ENCODE measurements at places on chromosomes 12 and 14.

DNA sequence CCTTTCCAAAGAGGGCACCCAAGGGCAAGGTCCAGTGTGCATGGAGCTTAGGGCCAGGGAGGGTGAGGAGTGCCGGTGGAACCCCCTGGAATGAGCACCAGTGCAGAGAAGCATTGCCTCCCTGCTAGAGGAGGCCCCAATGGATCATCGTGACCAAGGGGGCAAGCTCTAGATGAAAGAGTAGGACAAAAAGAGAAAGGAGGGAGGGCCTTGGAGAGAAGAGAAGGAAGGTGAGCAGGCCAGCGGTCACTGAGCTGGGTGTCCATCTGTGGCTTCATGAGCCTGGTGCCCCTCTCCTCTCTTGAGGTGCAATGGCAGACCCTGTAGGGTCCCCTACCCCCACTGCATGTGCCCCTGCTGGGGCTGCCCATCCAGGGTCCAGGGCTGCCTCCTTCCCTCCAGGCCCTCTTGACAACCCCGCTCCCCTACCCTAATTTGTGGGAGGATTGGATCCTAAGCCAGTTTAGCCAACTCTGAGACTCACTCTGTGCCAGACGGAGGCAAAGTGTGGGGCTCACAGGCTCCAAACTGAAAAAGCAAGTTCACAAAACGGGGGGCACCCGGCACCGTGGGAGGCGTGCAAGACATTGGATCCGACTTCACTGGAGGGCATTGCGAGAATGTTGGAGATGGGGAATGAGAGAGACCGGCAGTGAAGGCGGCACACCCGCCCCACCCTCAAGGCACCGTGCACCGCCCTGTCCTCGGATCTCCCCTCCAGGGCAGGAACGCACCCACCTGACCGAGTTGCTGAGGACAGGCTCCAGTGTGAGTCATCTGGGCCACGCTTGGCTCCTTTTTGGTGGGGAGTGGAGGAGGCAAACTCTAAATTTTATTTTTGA lies 207.5 kb downstream of the KIF26A start:
- no peak for DNase-seq

- DNase-seq = no peak
Observed at GRCh38 chr14:99786511-99786989, 6.7 kb upstream of the EML1 start.

GRCh38 chr12:1499351-1499750 lies 95.0 kb downstream of the FBXL14 start:
- DNase-seq = no peak

GRCh38 chr12:47901063-47901717 lies 3.6 kb downstream of the VDR start:
- no peak for DNase-seq

- no peak for DNase-seq
Observed at GRCh38 chr12:65039301-65039700, 81.8 kb downstream of the WIF1 start.

DNA sequence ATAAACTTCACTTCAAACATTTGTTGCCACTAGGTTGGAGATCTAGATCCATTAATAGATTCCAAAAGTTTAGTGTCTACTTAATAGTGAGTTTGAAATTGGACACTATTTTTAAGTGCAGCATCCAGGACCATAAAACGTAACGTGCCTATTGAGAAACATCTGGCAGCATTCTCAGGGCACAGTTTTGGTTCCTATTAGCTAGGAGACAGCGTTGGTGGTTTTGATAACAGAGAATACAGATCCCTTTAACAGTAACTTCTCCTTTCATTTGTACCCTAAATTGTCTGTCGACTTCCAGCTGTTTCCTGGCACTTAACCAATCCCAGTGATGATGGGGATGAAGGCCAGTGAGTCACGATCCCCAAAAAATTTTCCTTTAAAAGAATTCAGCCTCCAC lies 25.8 kb downstream of the KCNK10 start:
- no peak for DNase-seq

DNA sequence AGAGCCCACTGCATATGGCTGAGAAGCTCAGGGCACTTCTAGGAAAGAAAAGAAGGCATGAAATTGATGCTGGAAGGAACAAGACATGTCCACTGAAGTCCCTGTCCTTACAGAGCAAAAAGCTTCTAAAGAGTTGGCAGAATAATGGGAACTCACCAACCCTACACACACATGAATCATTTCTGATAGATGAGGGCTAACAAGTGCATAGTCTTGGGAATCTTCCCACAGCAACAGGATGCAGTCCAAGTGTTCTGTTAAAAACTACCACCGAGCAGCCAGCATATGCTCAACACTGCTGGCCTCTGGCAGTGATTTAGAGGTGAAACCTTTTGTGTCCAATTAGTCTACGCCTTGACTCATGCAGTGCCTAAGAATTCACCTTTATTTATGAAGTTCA lies 44.8 kb downstream of the RHOJ start:
- DNase-seq = no peak

- no peak for DNase-seq
Observed at GRCh38 chr12:119020406-119021360, 39.3 kb downstream of the SRRM4 start.

DNA sequence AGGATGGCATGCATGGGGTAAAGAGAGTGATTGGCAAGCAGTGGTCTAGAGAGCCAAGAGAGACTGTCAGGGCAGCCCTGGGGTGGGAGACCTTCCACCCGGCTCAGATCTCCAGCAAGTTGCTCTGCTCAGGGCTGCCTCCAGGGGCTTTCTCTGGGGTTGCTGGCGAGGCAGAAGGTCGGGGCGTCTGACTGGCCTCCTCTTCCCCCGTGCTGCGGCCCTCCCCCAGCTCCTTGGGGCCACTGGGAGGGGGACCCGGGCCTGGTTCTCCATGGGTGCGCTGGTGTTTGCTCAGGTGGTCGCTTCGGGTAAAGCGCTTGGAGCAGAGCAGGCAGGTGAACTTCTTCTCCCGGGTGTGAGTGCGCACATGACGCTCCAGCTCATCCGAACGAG lies 6.6 kb upstream of the AAAS start:
- DNase-seq = no peak

DNA sequence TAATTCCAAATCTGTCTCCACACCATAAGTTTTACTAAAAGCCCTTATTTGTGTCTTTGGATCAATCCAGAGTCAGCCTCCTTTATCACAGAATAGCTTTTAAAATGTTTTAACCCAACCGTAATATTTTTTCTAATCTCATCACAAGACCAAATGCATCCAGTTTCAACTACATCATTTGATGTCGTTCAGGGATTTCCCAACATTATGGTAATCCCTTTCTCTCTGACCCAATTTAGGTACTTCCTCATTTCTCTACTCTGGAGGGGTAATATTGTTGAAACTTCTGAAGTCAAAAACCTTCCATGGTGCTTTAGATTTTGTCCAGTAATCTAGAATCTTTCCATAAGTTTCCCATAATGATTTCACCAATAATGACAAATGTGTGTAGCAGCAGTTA lies 596.8 kb downstream of the SOX5 start:
- DNase-seq = no peak

DNA sequence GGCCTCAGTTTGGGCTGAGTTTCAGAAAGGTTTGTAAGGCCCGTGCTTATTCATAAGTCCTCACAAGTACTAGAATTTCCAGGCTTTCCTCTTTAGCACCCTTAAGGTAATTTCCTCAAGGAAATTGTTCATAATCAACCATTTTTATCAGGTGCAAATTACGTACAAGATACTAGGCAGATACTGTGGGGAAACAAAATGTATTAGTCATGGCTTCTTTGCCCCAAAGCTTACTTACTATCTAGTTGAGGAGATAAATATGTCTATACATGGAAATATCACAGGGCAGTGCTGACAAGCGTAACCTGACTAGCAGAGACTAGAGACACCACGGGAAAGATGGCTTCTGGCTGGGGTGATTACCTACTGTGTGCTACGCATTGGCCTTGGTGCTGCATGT lies 22.5 kb downstream of the MAX start:
- no peak for DNase-seq

GRCh38 chr12:74818412-74818811 lies 280.8 kb downstream of the ATXN7L3B start:
- no peak for DNase-seq

GRCh38 chr12:32273063-32273522 lies 126.3 kb upstream of the FGD4 start:
- DNase-seq = no peak

GRCh38 chr12:76260390-76260748 lies 87.8 kb downstream of the BBS10 start:
- no peak for DNase-seq

DNA sequence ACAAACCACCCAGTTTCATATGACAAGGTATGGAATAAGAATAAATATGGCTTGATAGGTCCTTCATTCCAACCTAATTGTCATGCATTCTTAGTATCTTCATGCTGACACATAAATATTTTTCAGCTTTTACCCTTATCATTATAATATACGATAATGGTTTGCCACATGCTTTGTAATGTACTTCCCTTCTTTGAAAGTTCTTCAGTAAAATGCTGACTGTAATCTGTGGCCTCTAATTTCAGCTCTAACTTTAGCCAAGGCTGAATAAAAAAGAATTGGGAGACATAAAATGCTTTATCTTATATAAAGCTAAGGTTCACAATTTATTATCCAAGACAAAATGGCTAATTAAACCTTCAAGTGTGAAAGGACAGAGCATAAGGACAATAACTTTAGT lies 2.6 kb upstream of the MAP4K5 start:
- DNase-seq = no peak

- DNase-seq = no peak
Observed at GRCh38 chr12:126027825-126028224, 962.6 kb downstream of the AACS start.

Data from stimulated activated CD8-positive, alpha-beta memory T cell treated with anti-CD3 and anti-CD28 coated beads, Interleukin-2, amount 100 ng/mL, for 1 hour (primary cell).